ENCODE measurements at places on chromosomes 6 and 20. TPM values are rescaled to one million over a fixed set of nuclear protein-coding genes. Genes with fewer than 3 reads are reported as not detected.

- DNase-seq: no peak
Observed at GRCh38 chr6:41545247-41545702, 906 bp upstream of the FOXP4 start.

DNA sequence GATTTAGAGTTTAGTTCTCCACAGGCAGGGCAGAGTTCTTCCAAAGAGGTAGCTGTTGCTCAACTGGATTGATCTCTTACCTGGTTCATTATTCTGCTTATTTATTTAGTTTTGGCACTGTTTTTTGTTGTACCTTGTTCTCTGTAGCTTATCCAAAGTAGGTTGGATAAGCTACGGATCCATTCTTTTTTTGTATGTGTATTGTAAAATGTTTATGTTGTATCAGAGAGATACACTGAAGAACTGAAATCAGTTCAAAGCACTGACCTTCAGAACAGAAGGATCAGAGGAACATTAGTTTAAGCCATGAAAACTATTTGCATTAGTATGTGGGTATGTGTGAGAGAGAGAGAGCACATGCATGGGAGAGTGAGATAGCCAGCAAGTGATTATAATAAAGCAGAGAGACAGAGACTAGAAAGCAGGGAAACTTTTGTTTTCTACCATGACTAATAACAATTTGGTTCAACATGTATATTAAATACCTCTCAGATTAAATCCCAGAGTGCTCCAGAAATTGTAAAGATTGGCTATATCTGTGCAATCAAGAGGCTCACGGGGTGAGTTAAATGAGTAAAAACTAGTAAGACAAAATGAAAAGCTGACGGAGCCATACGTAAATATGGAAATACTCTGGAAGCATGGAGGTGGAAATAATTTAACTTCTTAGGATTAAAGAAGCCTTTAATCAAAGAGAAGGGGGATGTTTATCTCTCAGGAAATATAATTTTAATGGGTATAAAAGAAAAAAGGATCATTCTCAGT is 40.2 kb downstream of the ITCH start:
- DNase-seq: no peak

The BMP7 gene
- polyA plus RNA-seq: not detected

DNA sequence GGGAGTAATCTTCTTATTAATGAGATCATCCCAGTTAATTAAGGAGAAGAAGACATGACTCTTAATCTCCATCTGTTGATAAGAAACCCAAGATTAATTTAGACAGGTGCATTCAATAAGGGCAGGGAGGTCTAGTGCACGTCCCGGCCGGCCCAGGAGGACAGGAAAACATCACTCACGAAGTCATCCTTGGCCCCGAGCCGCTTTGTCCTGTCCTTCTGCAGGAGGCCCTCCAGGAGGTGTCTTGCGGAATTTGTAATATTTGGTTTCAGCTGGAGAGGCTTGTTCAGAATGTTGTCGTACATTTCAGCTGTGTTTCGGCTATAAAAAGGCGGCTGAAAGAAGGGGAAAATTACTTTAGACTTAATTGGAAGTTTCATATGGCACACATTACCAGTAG is 118.4 kb upstream of the SLC2A12 start:
- DNase-seq: no peak

DNA sequence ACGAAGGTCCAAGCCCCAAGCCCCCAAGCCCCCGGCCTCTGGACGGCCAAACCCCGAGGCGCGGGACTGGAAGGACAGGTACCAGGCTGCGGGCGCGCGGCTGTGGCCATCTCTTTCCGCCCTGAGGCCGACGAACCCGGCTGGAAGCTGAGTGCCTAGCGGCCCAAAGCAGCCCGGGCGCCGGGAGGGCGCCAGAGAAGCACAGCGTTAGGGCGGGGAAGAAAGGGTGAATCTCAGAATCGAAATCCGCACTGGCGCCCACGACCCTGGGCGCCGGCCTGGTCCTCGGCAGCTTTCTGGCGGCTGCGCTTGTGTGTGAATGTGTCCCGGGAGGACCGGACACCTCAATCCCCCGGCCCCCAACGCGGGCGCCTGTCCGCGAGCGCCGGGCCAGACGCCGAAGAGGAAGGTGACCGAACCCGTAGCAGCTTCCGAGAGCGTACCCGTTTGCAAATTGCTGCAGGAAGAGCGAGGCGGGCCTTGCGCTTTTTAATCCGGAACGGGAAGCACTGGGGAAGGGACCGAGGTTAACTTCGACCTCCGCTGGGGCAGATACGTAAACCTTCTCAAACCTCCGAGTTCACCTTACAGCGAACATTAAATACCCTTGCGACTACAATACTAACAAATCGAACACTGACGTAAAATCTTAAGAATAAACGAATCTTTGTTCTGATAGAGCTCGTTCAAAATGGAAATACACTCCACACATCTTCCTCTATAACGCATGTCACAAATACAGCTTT is 2.9 kb downstream of the NRN1 start:
- DNase-seq: peak; percentile 53

DNA sequence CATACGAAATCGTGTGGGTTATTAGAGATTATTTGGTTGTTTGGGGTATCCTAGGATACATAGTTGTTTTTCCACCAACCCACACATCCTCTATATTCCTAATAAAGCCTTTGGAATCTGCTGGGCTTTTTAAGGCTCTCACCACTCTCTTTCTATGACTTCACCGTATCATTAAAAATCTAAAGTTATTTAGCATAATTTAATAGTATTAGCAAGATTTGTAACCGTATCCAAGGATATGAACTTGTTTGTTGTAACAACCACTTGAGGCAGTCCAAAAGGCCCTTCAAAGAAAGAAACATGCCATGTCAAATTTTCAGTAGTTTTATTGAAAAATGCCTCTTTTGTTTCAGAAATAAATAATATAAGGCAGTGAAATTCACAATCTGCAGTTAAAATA is 121.8 kb downstream of the COL12A1 start:
- no peak for DNase-seq

Data from naive thymus-derived CD4-positive, alpha-beta T cell (primary cell).